ENCODE measurements at places on chromosomes 7 and 10.

- DNase-seq: no peak
Measured at GRCh38 chr7:96833676-96834453, 124.2 kb upstream of the SEM1 start.

DNA sequence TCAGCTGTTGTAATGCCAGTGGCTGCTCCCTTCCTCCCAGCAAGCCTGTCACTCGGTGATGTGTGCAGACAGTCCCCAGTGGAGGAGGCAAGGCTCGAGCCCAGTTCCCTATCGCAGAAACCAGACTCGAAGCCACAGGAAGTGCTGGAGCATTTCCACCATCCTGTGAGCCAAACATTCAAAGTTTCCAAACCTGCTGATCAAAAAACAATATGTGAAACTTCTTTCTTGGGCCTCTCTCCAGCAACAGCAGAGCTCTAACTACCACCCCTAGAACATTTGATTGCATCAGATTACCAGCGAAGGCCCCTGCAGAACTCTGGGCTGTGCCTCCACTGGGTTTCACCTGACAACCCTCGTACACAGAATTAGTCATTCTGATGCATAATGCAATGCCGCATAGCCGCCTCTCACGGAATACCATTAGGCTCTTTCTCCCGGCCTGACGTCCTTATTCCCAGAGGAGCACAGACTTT lies 94.0 kb downstream of the ELMO1 start:
- DNase-seq: no peak

DNA sequence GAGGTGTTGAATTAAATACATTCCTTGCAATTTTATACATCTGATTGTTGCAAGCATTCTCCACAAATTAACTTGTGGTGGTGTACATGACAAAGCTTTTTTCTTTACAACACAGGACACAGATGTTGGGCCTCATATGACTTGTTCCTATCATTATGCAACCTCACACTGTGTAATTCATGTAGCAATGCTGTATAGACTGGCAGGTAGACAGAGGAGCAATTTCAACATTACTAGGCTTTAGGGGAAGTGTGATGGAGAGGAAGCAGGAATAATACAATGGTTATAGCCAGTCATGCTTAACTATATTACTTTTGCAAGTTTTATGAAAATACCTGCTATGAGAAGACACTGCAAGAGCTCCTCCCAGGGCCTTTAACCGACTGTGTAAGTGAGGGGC lies 832.1 kb downstream of the CNTNAP2 start:
- DNase-seq: no peak

DNA sequence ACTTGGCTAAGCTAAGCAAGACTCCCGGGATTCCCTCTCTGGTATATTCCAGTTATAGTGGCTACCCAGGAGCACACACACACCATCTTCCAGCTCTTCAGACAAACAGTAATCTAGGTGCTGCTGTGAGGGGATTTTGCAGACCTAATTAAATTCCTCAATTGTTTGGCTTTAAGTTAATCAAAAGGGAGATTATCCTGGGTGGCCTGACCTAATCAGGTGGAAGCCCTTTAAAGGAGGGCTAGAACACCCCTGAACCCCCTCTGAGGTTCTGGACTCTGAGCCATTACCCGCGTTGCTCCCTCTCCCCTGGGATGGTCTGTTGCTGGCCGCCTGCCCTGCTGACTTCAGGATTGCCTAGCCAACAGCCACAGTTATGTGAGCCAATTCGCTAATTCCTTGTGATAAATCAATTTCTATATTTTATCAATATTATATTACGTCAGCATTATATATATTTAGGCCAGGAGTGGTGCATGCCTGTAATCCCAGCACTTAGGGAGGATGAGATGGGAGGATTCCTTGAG lies 6.4 kb downstream of the SFXN2 start:
- DNase-seq: no peak

- DNase-seq: no peak
Measured at GRCh38 chr7:84144480-84144879, 50.1 kb downstream of the SEMA3A start.

- no peak for DNase-seq
Measured at GRCh38 chr10:78459639-78460037, 426.0 kb downstream of the RPS24 start.

GRCh38 chr7:131533151-131533559 lies 23.3 kb downstream of the PODXL start:
- DNase-seq: no peak

GRCh38 chr10:110269374-110270318 lies 35.1 kb downstream of the SMNDC1 start:
- no peak for DNase-seq

DNA sequence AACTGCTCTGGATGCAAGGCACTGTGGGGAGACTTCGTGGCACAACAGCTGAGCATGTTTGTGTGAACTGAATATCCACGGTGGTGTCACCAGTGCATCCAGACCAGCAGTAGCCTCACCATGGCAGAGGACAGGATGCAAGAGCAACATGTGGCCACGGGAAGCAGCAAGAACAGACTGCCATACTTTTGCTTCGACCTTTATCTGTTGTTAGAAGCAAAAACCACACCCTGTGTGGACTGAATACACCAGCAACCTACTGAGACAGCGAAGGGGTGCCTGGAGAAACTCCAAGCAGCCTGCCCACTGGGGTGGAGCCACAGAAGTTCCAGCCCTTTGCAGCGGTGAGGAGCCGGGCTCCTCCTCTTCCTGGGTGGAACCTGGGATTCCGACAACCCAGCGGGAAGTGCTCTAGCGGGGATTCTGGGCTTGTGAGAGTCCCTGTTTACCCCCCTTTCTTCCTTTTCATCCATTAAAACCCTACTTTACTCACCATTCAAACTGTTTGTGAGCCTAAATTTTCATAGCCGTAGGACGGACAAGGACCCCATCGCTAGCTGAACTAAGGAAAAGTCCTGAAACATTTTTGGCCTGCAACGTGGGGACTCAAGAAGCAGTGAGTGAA lies 584.9 kb downstream of the GRM8 start:
- DNase-seq: no peak

DNA sequence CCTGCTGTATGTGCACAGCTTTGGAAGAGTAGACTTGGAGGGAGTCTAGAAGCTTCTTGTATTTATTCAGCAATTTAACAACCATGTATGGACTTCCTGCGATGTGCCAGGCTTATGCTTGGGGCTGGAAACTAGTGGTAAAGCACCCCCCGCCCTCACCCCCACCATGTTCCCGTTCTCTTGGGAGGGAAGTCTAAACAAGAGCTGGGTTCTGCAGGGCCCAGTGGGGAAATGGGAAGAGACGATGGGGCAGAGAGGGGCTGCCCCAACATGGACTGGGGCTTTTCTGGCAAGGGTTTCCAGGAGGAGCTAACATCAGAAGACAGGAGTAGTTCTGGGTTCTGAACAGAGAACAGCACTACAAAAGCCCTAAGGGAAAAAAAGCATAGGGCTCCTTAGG lies 8.0 kb downstream of the RASSF4 start:
- no peak for DNase-seq

- DNase-seq: no peak
Measured at GRCh38 chr7:155336812-155337602, 39.3 kb downstream of the INSIG1 start.

GRCh38 chr10:25831080-25831479 lies 102.9 kb upstream of the MYO3A start:
- DNase-seq: no peak

- no peak for DNase-seq
Measured at GRCh38 chr7:106183952-106184351, 71.8 kb upstream of the SYPL1 start.

- DNase-seq: no peak
Measured at GRCh38 chr7:12373580-12374263, 29.9 kb downstream of the VWDE start.

DNA sequence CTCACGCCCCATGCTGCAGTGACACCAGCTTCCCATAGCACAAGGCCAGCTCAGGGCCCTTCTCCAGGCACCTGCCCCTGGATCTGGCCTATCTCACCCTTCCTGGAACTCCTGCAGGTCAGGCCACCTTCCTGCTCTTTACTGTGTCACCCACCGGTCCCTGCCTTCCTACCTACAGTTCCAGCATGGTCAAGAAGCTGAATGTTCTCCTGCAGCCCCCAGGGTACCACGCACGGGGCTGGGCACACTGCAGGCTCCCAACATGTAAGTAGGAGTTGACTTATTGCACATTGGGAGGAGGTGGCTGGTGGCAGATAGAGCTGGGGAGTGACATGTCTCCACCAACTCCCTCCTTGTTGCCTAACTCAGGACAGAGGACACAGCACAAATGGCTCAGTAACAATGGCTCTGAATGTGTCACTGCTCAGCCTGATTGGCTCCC lies 14.5 kb downstream of the ITPRIP start:
- no peak for DNase-seq

DNA sequence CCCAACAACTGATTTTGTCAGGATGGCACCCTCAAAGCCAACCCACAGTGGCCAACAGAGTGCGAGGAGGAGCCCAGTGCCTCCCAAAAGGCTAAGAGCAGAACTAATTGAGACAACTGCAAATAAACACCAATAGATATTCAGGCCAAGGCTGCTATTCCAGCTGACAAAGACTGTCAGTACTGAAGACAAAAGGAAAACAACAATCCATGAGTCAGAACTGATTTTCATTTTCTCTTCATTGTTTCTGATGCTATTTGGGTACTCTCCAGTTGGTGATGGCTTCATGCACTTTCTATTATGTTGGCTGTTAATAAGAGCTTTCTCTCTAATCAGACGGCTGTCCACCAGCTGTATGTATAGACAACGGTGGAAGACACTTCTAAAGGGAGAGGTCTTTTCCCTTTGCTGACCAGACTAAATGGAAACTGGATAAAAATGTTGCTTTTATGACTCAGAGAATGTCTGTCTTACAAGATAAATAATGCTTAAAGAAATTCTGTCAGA lies 515.9 kb downstream of the PARD3 start:
- DNase-seq: no peak

- no peak for DNase-seq
Measured at GRCh38 chr10:106626371-106626770, 538.1 kb downstream of the SORCS1 start.

- no peak for DNase-seq
Measured at GRCh38 chr10:10777723-10778122, 239.9 kb upstream of the CELF2 start.

- no peak for DNase-seq
Measured at GRCh38 chr10:86139066-86139657, 227.4 kb downstream of the GRID1 start.

- no peak for DNase-seq
Measured at GRCh38 chr7:50591098-50591479, 25.9 kb upstream of the DDC start.

GRCh38 chr10:1297566-1298301 lies 241.5 kb downstream of the WDR37 start:
- no peak for DNase-seq

DNA sequence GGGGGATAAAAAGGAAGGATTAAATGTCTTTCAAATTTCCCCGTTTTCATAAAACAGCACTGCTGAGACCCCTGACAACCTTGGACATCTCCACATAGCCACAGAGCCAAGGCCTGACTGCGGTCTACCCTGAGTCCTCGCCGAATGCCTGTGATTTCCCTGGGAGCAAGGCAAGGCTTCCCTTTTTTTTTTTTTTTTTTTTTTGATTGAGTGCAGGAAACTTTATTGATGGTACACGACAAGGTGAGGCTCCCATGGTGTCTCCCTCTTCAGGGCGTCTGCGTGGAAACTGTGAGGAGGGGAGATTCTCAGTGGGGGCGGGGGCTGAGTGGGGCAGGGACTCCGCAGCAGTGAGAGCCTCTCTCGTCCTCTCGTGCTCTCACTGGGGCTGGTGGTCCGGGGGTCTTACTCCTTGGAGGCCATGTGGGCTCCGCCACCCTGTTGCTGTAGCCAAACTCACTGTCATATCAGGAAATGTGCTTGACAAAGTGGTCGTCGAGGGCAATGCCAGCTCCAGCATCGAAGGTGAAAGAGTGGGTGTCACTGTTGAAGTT lies 4.2 kb upstream of the RPP38 start:
- DNase-seq: no peak

DNA sequence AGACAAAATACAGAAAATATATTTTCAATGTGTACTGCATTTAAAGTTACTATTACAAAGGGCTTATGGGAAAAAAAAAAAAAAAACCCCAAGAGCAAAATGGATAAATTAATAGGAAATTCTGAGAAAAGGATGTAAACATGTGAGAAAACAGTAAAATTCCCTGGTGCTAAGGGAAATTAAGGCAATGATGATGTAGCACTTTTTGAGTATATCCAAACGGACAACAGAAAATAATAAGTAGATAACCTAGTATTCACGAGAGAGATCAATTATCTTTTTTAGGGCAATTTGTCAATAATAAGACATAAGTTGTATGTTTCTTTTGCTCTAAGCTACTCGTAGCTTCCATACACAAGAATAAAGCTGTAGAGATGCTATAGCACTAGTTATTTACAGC lies 80.2 kb downstream of the PARD3 start:
- DNase-seq: no peak

GRCh38 chr10:36424502-36424901 lies 700.9 kb upstream of the ANKRD30A start:
- DNase-seq: no peak

DNA sequence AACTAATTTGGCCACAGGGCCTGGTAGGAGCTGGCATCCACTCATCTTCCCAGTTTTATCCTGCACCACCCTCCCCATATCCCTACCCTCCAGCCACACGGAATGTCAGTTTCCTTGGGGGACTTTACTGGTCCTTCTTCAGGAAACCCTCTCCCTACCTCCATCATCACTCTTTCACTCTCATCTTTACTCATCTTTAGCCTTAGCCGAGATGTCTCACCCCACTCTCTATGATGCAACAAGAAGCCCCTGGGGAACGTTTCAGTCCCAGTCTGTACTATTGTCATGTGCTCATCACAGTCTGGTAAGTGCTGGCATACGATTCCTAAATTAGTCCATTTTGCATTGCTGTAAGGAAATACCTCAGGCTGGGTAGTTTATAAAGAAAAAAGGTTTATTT lies 34.9 kb upstream of the TMEM248 start:
- no peak for DNase-seq

- no peak for DNase-seq
Measured at GRCh38 chr10:70267161-70267933, 16.5 kb downstream of the NPFFR1 start.

GRCh38 chr10:73850863-73851461 lies 23.4 kb downstream of the CAMK2G start:
- DNase-seq: no peak

GRCh38 chr7:134022286-134022911 lies 104.7 kb upstream of the LRGUK start:
- no peak for DNase-seq
